Muscle of leg (tissue), 16 donors: ENCODE measurements at places on chromosomes 3 and 15. TPM values are rescaled to one million over a fixed set of nuclear protein-coding genes. Genes with fewer than 3 reads are reported as not detected.

Gene ERC2
- 2.0 TPM for total RNA-seq

Gene FAM3D
- 0.09 TPM for total RNA-seq

Gene TICRR
- total RNA-seq: 2.2 TPM

Gene CERS3
- 0.58 TPM for total RNA-seq
